T follicular helper cell (primary cell): ENCODE measurements at places on chromosomes 6 and 20.

DNA sequence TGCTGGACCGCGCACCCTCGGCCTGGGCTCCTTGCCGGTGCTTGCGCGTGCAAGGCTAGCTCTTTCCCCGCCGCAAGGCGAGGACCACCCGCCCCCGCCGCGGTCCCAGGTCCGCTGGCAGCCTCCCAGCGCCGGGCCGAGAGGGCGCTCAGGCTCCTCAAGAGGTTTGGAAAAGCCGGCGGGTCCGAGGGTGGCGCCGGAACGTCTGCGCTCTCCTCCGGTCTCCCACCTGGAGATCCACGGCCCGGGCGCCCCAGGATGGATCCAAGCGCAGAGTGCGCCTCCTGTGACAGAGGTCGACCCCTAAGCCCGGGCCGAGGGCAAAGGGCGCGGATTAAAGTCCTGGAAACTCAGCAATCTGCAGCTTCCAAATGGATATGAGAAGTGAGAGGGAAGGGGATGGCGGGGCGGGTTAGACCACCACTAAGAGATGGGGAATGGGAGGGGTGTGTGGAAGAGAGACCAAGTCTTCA is 575 bp upstream of the MICAL1 start:
- DNase-seq: no peak

DNA sequence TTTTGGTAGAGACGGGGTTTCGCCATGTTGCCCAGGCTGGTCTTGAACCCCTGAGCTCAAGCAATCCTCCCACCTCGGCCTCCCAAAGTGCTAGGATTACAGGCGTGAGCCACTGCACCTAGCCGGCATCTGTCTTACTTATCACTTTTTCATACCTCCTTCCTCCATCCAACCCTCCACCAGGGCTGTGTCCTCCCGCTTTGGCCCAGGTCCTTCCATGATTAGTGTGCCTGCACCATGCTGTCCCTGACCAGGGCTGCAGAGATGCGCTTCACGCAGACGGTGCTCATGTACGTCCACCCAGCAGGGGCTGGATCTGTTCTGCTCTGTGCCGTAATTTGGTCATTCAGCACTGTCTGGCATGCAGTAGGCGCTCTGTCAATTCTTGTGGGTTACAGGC is 85.8 kb downstream of the SRC start:
- DNase-seq: no peak

DNA sequence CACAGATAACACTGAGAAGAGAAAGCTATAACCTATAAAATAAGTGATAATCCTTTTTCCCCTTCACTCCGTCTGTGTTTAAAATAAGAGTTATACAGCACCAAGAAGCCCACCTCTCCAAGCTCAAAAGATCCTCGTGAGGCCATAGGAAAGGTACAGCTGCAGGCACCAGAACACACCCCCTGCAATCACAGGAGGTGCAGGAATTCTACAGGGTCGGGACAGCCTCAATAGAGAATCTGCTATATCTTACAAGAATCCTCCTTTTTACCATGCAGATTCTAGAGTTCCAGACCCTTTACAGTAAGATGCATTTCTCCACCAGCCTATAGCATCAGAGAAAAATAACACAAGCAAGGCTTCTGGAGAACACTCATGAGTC is 5.0 kb upstream of the ADGRF1 start:
- no peak for DNase-seq

DNA sequence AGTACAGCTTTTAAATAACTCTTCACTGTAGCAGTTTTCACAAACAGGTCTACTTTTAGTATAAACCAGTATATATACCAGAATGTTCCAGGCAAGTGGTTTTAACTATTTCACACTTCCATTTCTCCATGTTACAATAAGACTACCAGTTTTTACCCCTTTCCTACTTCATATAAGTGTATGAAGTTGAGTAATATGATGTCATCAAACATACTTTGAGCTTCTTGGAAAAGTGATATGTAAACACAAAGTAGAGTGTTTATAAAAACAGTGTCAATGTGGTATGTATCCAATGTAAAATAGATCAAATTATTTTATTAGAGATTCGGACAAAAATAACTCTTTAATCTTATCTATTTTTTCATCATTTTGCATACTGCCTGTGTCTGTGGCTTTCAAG is 2.5 kb upstream of the PAQR8 start:
- no peak for DNase-seq

GRCh38 chr6:135419162-135419561 is 78.4 kb downstream of the AHI1 start:
- no peak for DNase-seq

GRCh38 chr20:25136643-25137559 is 55.0 kb upstream of the VSX1 start:
- no peak for DNase-seq
